H1 (cell line): ENCODE measurements at places on chromosomes 7 and 10.

DNA sequence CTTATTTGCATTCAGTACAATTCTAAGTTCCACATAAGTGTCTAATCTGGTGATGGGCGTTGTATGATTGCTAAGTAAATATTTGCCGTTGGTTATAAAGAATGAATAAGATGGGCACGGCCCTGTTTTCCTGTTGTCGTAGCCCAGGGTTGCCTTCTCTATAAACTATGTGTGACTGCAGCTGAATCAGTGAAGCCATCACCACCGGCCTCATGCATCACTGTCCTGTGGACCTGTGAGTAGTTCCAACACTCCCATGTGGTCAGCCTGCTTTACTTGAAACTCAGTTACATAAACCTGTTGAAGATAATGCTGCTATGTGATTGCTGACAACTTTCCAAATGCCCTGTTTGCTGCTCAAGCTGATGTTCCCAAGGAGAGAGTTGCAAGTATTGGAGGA is 21.6 kb upstream of the KLF6 start:
- no peaks in the 10 kb centered on the region; the same call in 1 of the 2 replicates for H3K36me3 ChIP-seq
- no peak overlapping the region for H3K4me3 ChIP-seq
- H3K4me1 ChIP-seq = 0 out of 2 replicates have a peak, but pooled peaks cover 6% of the 10 kb centered on the region

- no peaks in the 10 kb centered on the region for H3K36me3 ChIP-seq
- no peaks in the 10 kb centered on the region for H3K27me3 ChIP-seq
- H3K4me1 ChIP-seq = no peaks in the 10 kb centered on the region
- no peak overlapping the region for H3K4me3 ChIP-seq
These were observed 5.2 kb downstream of the DMBT1 start for GRCh38 chr10:122565766-122566206.

DNA sequence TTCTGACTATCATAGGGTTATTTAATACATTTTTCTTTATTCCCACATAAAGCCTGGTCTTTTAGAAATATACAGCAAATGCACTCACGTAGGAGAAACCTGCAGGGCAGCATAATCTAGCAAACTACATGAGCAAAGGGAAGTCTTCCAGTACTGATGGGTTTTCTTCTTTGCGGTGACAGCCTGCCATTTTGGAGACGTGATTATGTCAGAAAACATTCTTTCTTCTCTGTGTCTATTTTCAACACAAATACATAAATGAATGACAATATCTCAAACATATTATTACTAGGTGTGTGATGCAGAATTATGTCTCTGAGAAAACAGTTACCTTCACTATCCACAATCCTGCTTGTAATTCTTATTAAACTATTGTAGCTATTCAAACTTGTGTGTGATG is 425.0 kb downstream of the GPAM start:
- no peaks in the 10 kb centered on the region for H3K4me1 ChIP-seq
- no peak overlapping the region for H3K27ac ChIP-seq
- no peaks in the 10 kb centered on the region for H3K27me3 ChIP-seq

DNA sequence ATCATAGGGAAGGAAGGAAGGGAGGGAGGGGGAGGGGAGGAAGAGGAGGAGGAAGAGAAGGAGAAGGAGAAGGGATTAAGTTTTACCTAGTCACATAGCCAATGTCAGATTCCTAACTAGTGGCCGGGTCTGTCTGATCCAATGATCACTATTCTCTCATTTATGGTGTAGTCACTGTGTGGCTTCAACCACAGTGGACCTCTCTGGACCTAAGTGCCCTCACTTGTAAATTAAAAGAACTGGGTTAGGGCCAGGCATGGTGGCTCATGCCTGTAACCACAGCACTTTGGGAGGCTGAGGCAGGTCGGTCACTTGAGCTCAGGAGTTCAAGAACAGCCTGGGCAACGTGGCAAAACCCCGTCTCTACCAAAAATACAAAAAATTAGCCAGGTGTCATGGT is 6.6 kb upstream of the SERPINE1 start:
- peaks cover 8% of the 10 kb centered on the region for H3K4me1 ChIP-seq
- no peak overlapping the region for H3K4me3 ChIP-seq
- no peak for DNase-seq
- no peaks in the 10 kb centered on the region for H3K27me3 ChIP-seq
- H3K36me3 ChIP-seq = no peaks in the 10 kb centered on the region

DNA sequence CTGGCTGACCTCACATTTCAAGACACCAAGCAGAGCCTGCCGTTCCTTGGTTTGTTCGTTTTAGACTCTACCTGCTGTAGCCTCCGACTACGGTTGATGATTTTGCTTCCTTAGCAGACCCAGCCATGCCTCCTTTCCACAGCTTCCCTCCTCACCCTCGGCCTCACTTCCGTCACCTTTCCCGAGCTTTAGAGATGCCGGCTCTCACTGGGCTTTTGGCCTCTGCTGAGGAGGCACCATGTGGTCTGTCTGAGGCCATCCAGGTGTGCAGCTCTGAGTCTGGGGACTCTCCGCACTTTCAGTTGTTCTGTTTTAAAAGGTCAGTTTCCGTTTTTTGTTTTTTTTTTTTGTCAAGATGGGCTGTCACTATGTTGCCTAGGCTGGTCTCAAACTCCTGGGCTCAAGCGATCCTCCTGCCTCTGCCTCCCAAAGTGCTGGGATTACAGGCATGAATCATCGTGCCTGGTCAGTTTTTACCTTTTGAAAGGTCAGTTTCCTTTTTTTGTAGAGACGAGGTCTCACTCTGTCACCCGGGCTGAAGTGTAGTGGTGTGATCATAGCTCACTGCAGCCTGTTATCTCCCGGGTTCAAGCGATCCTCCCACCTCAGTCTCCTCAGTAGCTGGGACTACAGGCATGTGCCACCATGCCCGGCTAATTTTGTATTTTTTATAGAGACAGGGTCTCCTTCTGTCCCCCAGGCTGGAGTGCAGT is 11.7 kb downstream of the ORAI2 start:
- no peaks in the 10 kb centered on the region for H3K27me3 ChIP-seq
- DNase-seq = no peak
- H3K4me1 ChIP-seq = no peaks in the 10 kb centered on the region
- H3K27ac ChIP-seq = no peak overlapping the region
- H3K4me3 ChIP-seq = no peak overlapping the region
- peaks cover 4% of the 10 kb centered on the region; the same call in 1 of the 2 replicates for H3K36me3 ChIP-seq

DNA sequence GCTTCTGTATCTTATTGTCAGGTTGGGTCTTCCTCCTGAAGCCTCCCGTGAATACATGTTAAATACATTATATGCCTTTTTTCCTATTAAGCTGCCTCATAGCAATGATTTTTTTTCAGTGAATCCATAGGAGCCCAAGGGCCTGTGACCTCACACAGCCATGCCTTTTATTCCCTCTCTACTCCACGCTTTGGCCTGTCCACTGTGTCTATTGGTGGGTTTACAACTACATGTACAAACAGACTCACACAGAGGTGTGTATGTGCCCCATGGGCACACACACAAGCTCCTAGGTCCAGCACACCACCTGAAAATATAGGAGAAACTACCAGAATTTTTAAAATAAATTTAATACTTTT is 560.4 kb downstream of the IPMK start:
- no peak overlapping the region for H3K4me3 ChIP-seq
- DNase-seq = no peak
- no peaks in the 10 kb centered on the region for H3K36me3 ChIP-seq
- H3K27ac ChIP-seq = no peak overlapping the region
- H3K4me1 ChIP-seq = peaks cover 4% of the 10 kb centered on the region; the same call in 1 of the 2 replicates

- H3K27me3 ChIP-seq = no peaks in the 10 kb centered on the region
- H3K27ac ChIP-seq = no peak overlapping the region
- DNase-seq = no peak
- no peak overlapping the region for H3K4me3 ChIP-seq
- no peaks in the 10 kb centered on the region for H3K36me3 ChIP-seq
These were observed 89.1 kb upstream of the AGR3 start for GRCh38 chr7:16970732-16971482.

DNA sequence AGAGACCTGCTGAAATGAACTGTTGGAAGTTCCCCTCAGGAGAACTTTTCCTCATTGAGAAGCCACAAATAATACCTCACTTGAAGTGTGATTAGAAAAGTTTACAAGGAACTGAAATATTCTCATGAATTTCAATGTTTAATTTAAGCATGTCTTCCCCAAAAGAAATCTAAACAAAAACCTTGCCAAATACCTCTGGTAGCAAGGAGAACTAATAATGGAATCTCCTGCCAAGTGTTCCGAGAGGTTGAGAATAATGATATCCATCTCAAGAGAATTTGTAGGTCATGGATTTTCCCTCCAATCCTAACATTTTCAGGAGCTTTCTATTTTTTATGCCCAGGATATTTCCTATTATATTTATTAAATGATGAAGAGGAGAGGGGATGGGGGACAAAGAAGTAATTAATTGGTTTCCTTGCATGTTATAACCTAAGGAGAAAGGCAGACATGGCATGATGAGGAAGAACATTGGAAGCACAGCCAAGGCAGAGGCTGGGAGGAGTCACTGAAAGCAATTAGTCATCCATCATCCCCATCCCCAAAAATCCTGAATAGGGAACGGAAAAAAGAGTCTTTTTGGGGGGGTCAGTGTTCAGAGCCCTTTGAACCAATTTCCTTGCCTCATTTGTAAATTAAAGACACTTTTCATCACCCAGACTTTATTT is 93.6 kb upstream of the IL6 start:
- H3K36me3 ChIP-seq = no peaks in the 10 kb centered on the region
- no peak overlapping the region for H3K4me3 ChIP-seq
- no peaks in the 10 kb centered on the region for H3K4me1 ChIP-seq
- no peak for DNase-seq
- H3K27ac ChIP-seq = no peak overlapping the region

DNA sequence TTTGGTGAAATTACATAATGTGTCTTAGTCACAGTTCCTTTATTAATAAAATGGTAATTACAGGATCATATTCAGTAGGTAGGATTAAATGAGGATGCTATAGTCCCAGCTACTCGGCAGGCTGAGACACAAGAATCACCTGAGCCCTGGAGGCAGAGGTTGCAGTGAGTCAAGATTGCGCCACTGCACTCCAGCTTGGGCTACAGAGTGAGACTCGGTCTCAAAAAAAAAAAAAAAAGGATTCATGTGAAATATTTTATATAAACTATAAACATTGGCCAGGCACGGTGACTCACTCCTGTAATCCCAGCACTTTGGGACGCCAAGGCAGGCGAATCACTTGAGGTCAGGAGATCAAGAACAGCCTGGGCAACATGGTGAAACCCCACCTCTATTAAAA is 197.9 kb downstream of the IMMP2L start:
- no peaks in the 10 kb centered on the region for H3K27me3 ChIP-seq
- H3K4me3 ChIP-seq = no peak overlapping the region
- no peak for DNase-seq
- H3K4me1 ChIP-seq = no peaks in the 10 kb centered on the region
- H3K36me3 ChIP-seq = no peaks in the 10 kb centered on the region

DNA sequence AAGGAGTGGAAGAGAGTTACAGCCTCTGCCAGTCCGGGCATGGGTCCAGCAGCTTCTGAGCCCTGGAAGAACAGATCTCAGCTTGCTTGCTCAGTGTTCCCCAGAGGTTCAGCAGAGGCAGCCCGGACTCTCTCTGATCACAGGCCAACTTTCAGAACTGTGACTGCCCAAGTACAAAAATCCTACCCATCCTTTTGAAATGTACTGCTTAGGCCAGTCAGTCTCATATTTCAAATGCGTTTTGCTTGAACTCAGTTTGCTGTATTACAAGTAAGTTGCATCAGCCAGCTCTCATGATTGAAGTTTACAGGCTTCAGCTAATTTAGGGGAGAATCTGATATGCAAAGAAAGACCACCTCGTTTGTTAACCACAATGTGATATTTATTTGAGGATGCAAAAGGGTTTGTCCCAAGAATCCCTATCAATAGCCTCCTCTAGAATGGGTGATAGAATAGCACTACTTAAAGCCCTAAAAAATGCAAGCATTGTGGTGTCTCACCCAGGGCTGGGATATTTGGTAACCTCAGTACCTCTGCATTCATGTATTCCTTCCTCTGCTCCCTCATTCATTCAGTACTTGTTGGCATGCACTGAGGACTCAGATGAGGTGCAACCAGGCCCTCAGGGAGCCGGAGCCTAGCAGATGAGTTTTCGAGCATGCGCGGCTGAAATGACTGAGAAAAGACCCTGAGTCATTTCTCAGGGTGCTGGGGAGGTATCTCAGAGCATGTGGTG is 7.0 kb downstream of the AIMP2 start:
- H3K27ac ChIP-seq = no peak overlapping the region
- no peaks in the 10 kb centered on the region for H3K27me3 ChIP-seq
- H3K4me1 ChIP-seq = peaks cover 1% of the 10 kb centered on the region
